ENCODE measurements at places on chromosomes 5 and 9.

GRCh38 chr9:1709347-1709746 lies 305.8 kb upstream of the SMARCA2 start:
- no peak for DNase-seq

DNA sequence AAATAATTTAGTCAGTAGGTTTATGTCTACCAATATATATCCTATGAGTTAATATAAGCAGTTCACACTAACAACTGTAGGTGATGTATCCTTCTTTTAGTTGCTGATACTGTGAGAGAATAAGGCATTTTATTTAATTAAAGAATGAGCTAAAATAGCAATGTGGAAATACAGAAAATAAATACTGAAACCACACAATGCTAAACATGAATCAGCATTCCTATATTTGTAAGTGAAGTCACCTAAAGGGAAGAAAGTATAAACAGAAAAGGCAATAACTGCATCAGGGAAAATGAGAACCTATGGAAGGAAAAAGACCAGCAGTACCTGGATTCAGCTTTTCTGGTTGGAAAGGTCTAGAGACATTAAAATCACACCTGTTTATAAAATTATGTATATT lies 336.0 kb downstream of the PDE4D start:
- no peak for DNase-seq

DNA sequence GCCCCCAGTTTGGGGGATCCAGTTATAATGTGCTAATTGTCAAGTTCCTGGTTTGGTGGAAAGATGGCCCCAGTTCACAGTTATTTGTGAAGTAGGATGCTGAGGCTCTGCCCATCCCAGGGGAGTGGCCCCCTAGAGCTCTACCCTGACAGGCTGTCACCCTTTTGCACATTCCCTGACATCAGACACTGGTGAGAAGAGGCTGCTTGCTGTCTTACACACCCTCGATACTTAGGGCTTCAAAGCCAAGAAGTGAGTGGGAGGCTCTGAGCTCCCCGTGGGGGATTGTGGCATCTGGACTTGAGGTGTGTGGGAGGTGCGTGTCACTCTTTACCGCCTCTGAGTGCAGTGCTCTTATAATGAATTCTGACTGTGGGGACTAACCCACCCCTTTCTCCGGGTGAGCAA lies 168.5 kb downstream of the DOCK2 start:
- no peak for DNase-seq

DNA sequence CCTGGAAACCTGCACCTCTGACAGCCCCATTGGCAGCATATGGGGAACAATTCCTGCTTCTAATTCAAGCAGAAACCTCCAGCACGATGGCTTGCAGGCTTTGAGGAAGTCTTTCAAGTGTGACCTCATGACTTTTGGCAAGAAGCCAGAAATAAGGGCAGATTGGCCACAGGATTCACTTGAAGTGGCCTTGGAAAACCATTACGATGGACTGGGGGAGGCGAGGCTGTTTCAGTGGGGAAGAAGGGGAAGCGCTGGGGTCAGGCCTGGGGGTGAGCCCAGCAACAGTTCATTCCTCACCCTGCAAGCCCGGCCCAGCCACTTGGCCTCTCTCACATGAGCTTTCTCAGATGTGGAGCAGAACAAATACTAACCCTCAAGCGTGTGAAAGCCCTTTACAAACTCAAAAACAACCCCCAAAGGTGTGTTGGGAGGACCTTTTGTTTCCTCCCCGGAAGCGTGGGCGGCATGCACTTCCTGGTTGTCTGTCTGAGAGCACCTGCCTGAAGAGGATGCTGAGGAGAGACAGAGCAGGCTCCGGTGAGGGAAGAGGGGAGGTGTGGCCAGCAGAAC lies 26.9 kb upstream of the EEIG1 start:
- no peak for DNase-seq

DNA sequence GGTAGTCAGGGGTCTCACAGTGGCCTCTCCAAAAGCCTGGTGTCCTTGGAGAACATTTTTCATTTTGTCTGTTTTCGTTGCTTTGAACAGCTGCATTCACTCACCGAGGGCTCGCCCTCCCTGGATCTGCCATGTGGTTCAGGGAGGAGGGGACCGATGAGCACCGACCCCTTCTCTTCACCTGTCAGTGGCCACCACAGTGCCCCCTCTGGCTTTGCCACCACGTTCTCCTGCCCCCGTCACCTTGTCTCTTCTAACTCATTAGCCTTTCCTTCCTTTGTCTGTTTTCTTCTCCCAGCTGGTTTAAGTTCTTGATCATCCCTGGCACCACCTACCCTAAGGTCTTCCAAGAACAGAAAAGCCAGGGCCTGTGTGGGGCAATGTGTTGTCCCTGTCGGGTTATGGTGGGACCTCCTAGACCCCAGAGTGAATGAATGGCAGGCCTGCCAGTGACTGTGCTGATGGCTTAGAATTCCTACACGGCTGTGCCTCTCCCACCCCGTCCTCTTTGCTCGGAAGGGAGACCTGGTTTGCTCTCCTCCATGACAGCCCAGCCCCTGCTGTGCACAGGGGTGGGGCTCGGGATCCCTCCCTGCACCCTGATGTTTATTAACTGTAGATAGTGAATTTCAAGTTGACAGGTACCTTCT lies 90.0 kb downstream of the ANKRD33B start:
- no peak for DNase-seq

Data from HTR-8/SVneo (cell line).